ENCODE measurements at places on chromosomes 3 and 15. TPM values are rescaled to one million over a fixed set of nuclear protein-coding genes. Genes with fewer than 3 reads are reported as not detected.

The SLC24A5 gene
- not detected for total RNA-seq

The TRH gene
- total RNA-seq, result not detected

The GTF2A2 gene
- 44.6 TPM for total RNA-seq

The BRPF1 gene
- total RNA-seq, result 25.6 TPM

The ZPLD1 gene
- not detected for total RNA-seq

The EOMES gene
- 0.64 TPM for total RNA-seq

The HESX1 gene
- total RNA-seq, result 0.39 TPM
